ENCODE measurements at places on chromosomes 13 and 19. TPM values are rescaled to one million over a fixed set of nuclear protein-coding genes. Genes with fewer than 3 reads are reported as not detected.

The CA11 gene
- total RNA-seq = 49.8 TPM

The ATP4A gene
- total RNA-seq = not detected

The LRRC63 gene
- not detected for total RNA-seq

The UQCR11 gene
- total RNA-seq = 51.4 TPM

The CGB5 gene
- not detected for total RNA-seq

DNA sequence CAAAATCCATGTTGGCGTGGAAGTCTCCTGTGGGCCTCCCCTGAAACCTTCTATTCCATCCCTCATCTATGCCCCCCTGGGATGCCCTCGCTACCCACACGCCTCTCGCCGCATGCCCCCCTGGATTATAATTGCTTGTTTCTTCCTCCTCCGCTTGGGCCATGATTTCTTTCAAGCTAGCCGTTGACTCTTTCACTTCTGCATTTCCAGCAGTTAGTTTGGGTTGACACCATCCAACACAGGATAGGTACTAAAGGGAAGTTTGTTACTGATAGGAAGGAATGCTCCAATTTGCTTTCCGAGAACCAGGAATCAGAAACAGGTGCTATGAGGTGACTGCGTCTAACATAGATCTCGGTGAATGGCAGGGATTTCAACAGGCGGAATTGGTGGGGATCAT is 7.7 kb upstream of the SLC25A15 start:
- H3K27ac ChIP-seq = no peak overlapping the region
- no peaks in the 10 kb centered on the region for H3K27me3 ChIP-seq
- H3K4me3 ChIP-seq = no peak overlapping the region

GRCh38 chr19:927351-927779 is 1.5 kb downstream of the ARID3A start:
- DNase-seq = peak; percentile 70
- peaks cover 10% of the 10 kb centered on the region for H3K4me1 ChIP-seq

- H3K27ac ChIP-seq = no peak overlapping the region
- no peaks in the 10 kb centered on the region for H3K36me3 ChIP-seq
- no peaks in the 10 kb centered on the region for H3K4me1 ChIP-seq
- DNase-seq = no peak
- no peaks in the 10 kb centered on the region for H3K27me3 ChIP-seq
- no peak overlapping the region for H3K4me3 ChIP-seq
These were observed 24.2 kb downstream of the UGGT2 start for GRCh38 chr13:96029002-96029401.

GRCh38 chr19:13037161-13037560 is 41.9 kb downstream of the NFIX start:
- DNase-seq = no peak
- H3K4me3 ChIP-seq = no peak overlapping the region
- peaks cover 100% of the 10 kb centered on the region for H3K27me3 ChIP-seq
- peaks cover 4% of the 10 kb centered on the region for H3K4me1 ChIP-seq

DNA sequence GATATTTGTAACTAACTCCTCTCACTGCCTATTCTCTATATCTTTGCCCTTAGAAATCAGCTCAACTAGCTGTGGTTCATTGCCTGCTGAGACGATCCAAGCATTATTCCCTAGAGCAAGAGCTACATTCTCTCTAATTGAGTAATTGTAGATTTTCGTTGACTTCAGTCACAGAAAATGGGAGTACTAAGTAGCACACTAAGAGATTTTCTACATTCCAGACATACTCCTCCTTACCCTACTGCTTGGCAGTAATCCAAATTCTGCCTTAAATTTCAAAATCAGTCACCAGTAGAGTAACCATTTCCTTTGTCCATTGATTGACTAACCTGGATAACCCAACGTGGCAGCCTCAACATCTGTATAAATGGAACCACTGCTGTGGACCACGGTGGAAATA is 1786.8 kb downstream of the SLITRK5 start:
- H3K4me1 ChIP-seq = no peaks in the 10 kb centered on the region
- H3K36me3 ChIP-seq = no peaks in the 10 kb centered on the region
- H3K4me3 ChIP-seq = no peak overlapping the region
- no peak overlapping the region for H3K27ac ChIP-seq

DNA sequence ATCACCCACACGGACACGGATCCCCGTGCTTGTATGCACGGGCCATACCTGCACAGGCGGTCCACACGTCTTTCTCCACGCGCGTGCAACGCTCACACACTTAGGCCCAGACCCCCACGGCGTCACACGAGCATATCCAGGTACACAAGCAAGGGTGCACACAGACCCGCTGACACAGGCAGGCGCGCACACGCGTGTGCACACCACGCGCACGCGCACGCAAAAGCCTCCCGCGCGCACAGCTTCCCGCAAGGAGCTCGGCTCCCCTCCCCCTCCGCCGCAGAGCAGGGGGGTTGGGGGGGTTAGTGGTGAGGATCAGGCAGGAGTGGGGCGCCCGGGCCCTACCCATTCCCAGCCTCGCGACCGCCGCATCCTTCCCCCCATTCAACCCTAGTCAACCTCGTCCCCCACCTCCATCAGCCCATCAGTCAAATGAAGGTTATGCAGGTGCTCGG is 407 bp downstream of the RAB3A start:
- H3K4me3 ChIP-seq = peak overlapping the region; percentile 66
- peaks cover 18% of the 10 kb centered on the region for H3K27me3 ChIP-seq
- H3K36me3 ChIP-seq = no peaks in the 10 kb centered on the region
- peaks cover 16% of the 10 kb centered on the region for H3K4me1 ChIP-seq
- no peak overlapping the region for H3K27ac ChIP-seq
- no peak for DNase-seq
